ENCODE measurements at places on chromosomes 16 and 17.
A peak's percentile ranks its signal among the peaks of the same experiment; 100 is the strongest.

DNA sequence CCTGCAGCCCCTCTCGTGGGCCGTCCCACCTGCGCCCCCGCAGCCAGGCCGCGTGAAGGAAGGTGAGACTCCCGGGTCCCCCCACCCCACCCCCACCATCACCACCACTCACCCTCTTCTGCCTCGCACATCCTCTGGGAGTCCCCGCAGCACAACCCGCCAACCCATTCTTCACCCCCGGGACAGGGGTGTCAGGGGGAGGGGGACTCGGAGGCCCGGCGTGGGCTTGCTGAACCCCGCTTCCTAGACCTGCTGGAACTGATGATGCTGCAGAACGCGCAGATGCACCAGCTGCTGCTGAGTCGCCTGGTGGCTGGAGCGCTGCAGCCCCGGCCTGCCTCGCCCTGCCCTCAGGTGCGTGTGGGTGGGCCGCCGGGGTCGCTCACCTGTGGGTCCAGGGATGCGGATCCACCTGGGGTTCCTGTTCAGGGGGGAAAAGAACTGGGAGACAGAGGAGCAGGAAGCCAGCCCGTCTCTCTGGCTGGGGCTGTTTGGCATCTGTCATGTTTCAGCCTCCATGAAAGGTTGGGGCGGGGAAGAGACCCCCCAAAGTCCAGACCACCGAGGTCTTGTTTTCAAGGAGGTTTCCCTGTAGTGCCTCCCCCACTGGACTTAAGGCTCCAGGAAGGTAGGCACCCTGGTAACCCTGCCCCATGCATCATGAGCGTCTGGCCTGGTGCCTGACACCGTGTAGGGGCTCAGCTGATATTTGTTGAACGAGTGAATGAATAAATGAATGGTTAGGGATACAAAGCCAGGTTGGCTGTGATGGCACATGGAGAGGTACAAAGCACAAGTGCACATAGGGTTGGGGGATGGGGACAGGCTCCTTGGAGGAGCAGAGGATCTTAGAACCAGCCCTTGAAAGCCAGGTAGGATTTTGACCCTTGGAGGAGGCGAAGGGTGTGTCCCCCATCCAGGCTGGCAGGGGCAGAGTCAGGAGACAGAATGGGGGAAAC lies 849 bp downstream of the PRR29 start:
- peaks cover 23% of the 10 kb centered on the region for H3K36me3 ChIP-seq
- H3K4me3 ChIP-seq: peak overlapping the region; percentile 13
- H3K27ac ChIP-seq: no peak overlapping the region
- DNase-seq: no peak

- peaks cover 21% of the 10 kb centered on the region for H3K4me1 ChIP-seq
- H3K4me3 ChIP-seq: no peak overlapping the region
- no peak overlapping the region for H3K27ac ChIP-seq
- H3K36me3 ChIP-seq: peaks cover 12% of the 10 kb centered on the region
- no peaks in the 10 kb centered on the region for H3K27me3 ChIP-seq
Measured at GRCh38 chr17:44074231-44074910, 3.8 kb downstream of the G6PC3 start.

GRCh38 chr16:80541306-80541694 lies 507 bp downstream of the DYNLRB2 start:
- H3K27me3 ChIP-seq: no peaks in the 10 kb centered on the region
- H3K4me1 ChIP-seq: peaks cover 4% of the 10 kb centered on the region
- no peaks in the 10 kb centered on the region for H3K36me3 ChIP-seq
- DNase-seq: no peak
- peak overlapping the region; percentile 78 for H3K27ac ChIP-seq
- H3K4me3 ChIP-seq: no peak overlapping the region

DNA sequence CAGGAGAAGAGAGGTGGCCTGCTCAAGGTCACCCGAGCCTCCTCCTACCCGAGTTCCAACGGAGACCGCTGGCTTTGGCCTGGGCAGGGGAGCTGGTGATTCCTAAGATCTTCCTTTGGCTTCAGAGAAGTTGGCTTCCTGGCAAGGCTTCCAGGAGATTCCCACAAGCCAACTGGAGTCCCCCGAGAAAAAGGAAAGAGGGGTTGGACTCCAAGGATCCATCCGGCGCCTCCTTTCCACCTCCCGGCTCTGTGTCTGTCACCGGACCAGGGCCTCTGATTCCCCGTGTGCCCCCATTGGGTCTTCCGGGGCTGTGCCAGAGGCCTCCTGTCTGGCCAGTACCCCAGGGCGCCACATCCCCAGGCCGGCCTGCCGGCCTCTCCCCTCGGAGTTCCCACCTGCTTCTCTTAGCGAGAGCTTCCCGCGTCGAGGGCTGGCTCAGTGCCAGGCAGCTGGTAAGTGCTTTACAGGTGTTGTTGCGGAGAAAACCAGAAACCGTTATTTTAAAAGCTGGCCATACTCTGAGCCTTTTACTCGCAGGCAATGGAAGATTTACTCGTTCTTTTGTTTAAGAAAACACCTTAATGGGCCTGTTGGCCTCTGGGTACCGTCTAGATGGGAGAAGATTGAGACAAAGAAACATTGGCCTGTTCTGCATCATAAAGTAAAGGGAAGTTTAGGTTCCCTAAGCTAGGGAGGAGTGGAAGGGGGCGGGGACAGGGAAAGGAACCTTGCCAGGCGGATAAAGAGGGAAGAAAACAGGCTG lies 258.4 kb upstream of the SDK2 start:
- DNase-seq: no peak
- no peak overlapping the region for H3K27ac ChIP-seq
- H3K36me3 ChIP-seq: no peaks in the 10 kb centered on the region
- H3K4me3 ChIP-seq: no peak overlapping the region
- H3K4me1 ChIP-seq: peaks cover 4% of the 10 kb centered on the region
- H3K27me3 ChIP-seq: peaks cover 3% of the 10 kb centered on the region

DNA sequence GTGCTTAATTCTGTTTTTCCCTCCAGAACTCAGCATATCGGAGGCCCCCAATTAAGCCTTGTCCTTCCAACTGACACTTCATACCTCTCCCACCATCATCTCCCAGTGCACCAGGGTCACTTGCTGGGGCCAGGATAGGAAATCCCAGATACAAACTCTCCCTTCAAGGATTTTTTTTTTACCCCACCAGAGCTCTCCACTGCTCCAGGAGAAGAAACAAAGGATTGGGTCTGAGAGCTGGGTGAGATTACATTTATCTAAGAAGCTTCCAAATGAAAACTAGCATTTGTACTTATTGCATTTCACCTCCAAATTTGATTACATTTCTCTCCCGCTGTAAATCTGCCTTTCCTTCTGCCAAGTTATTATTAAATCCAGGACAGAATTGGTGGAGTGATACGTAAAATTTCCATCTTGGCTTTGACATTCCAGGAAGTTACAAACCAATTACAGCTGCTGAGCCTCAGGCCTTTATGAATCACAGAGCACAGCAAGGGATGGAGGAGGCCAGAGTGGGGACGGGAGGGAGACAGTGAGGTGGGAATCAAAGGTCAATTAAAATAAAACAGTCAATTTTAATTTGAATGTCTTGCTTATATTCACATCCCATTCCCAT lies 123.5 kb downstream of the USP31 start:
- no peaks in the 10 kb centered on the region for H3K36me3 ChIP-seq
- no peak overlapping the region for H3K4me3 ChIP-seq
- H3K27ac ChIP-seq: no peak overlapping the region
- H3K4me1 ChIP-seq: no peaks in the 10 kb centered on the region

DNA sequence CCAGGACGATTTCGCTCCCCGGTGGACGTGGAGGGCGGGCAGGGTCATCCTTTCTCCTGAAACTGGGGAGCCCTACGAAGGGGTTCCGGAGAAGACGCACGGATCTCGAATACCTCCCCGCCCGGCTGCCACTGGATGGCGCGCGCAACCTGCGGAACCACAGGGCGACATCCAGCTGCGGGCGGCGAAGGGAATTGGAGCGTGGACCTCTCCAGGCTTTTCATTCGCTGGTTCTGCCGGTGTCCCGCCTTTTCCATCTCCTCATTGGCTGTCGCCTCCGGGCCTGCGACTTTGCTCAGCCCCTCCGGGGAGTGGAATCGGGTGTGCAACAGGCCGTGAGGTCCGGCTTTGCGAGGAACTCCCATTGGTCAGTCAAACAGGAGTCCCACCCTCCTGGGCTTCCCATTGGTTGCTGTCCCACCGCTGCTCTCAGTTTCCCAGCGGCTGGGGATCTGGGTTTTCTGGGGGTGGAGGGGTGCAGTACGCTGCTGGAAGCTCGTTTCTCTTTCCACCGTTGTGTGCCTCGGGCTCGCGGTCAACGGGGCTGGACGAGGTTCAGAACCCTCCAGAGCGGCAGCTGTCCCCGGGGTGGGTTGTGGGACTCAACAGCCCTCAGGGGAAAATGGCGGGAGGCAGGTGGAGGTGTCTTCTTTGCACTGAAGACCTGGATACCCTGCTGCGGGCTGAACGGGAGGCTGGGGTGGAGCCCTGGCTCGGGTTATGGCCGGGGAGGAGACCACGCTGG lies 14.5 kb downstream of the OR1D5 start:
- peaks cover 13% of the 10 kb centered on the region for H3K4me1 ChIP-seq
- DNase-seq: peak; percentile 84
- no peaks in the 10 kb centered on the region for H3K36me3 ChIP-seq
- peak overlapping the region; percentile 78 for H3K4me3 ChIP-seq
- H3K27ac ChIP-seq: peak overlapping the region; percentile 61

DNA sequence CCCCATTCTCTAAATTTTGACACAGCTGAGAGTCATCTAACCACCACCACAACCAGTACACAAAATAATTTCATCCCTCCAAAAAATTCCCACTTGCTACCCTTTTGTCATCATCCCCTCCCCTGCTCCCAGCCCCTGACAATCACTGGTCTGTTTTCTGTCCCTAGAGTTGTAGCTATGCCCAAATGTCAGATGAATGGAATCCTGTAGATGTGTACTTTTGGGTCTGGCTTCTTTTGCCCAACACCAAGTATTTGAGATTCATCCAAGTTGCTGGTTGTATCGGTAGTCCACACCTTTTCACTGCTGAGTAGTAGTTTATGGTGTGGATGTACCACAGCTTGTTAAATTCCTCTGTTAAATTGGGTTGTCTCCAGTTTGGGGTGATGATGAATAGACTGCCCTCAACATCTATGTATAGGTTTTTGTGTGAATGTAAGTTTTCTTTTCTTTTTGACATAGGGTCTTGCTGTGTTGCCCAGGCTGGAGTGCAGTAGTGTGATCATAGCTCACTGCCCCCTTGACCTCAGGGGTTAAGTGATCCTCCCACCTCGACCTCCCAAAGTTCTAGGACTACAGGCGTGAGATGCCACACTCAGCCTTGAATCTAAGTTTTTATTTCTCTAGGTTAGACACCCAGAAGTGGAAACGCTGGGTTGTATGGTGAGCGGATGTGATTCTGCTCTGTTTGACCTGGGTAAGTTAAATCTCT lies 14.6 kb upstream of the RMI2 start:
- no peaks in the 10 kb centered on the region for H3K36me3 ChIP-seq
- H3K27me3 ChIP-seq: no peaks in the 10 kb centered on the region
- DNase-seq: no peak
- H3K4me3 ChIP-seq: no peak overlapping the region
- H3K27ac ChIP-seq: no peak overlapping the region
- peaks cover 22% of the 10 kb centered on the region for H3K4me1 ChIP-seq

DNA sequence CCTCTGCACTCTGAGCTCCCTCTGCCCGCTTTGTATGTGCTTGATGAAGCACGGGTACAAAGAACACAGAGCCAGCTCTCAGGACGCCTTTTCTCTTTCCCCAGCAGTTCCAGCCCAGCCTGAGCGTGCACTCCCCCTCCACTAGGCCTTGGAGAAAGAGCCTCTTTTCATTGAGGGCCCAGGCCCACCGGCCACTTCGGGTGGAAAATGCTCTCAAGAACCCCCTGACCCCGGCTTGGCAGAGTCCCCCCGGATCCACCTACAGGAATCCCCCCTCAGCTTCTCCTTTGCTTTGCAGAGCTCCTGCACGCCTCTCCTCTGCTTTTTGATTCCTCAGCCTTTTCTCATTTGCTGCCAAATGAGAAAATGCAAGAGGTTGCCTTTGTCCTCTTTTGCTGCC lies 30.2 kb downstream of the MRC2 start:
- DNase-seq: no peak
- no peak overlapping the region for H3K4me3 ChIP-seq

GRCh38 chr16:78705694-78706093 lies 606.2 kb downstream of the WWOX start:
- DNase-seq: peak; percentile 15
- no peak overlapping the region for H3K27ac ChIP-seq
- H3K4me1 ChIP-seq: no peaks in the 10 kb centered on the region
- no peak overlapping the region for H3K4me3 ChIP-seq

- H3K4me3 ChIP-seq: no peak overlapping the region
- no peak overlapping the region for H3K27ac ChIP-seq
- no peak for DNase-seq
- H3K27me3 ChIP-seq: no peaks in the 10 kb centered on the region
Measured at GRCh38 chr17:16282522-16282921, 65.5 kb downstream of the PIGL start.

DNA sequence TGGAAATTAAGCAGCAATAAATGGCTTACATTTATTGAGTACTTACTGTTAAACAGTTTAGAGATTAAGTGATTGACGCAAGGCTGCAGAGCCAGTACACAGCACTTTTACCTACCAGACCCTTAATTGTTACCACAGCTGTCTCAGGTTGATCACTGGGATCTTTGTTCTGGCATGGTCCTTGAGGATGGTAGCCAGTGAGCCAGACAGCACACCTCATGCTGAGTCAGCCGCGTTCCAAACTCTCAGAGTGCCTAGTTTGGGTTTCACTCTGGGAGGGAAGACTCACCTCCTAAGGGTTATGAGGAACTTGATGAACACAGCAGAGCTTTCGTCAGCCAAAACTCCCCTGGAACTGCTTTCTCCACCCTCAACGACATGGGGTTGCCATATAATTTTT lies 20.4 kb downstream of the CDH3 start:
- no peak for DNase-seq
- no peaks in the 10 kb centered on the region for H3K27me3 ChIP-seq
- no peak overlapping the region for H3K4me3 ChIP-seq

- H3K4me3 ChIP-seq: no peak overlapping the region
- no peak for DNase-seq
- peaks cover 59% of the 10 kb centered on the region for H3K36me3 ChIP-seq
- H3K27me3 ChIP-seq: no peaks in the 10 kb centered on the region
Measured at GRCh38 chr17:75692976-75693375, 25.8 kb downstream of the SAP30BP start.

DNA sequence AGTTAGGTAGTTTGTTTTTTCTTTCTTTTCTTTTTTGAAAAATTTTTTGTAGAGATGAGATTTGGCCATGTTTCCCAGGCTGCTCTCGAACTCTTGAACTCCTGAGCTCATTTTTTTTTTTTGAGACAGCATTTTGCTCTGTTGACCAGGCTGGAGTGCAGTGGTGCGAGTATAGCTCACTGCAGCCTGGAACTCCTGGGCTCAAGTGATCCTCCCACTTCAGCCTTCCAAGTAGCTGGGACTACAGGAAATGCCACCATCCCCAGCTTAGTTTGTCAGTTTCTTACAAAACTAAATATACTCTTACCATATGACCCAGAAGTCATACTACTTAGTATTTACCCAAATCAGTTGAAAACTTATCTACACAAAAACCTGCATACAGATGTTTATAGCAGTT lies 14.4 kb upstream of the FBXO47 start:
- no peaks in the 10 kb centered on the region for H3K27me3 ChIP-seq
- DNase-seq: no peak
- no peak overlapping the region for H3K4me3 ChIP-seq
- H3K36me3 ChIP-seq: no peaks in the 10 kb centered on the region

- no peak overlapping the region for H3K4me3 ChIP-seq
- H3K36me3 ChIP-seq: no peaks in the 10 kb centered on the region
- no peaks in the 10 kb centered on the region for H3K27me3 ChIP-seq
- DNase-seq: no peak
- H3K4me1 ChIP-seq: no peaks in the 10 kb centered on the region
- no peak overlapping the region for H3K27ac ChIP-seq
Measured at GRCh38 chr17:51802544-51802943, 356.0 kb downstream of the CA10 start.
